ENCODE measurements at places on chromosomes 7 and 10. TPM values are rescaled to one million over a fixed set of nuclear protein-coding genes. Genes with fewer than 3 reads are reported as not detected.

Gene HKDC1
- 0.85 TPM for total RNA-seq

GRCh38 chr7:73746378-73746777 is 7.8 kb upstream of the ABHD11 start:
- DNase-seq = no peak

GRCh38 chr7:31092606-31093005 is 40.5 kb downstream of the ADCYAP1R1 start:
- no peak for DNase-seq

GRCh38 chr10:12487366-12487765 is 138.0 kb downstream of the CAMK1D start:
- no peak for DNase-seq

GRCh38 chr7:115701141-115701540 is 329.4 kb downstream of the TFEC start:
- DNase-seq = no peak

All from dermis blood vessel endothelial cell (primary cell).